ENCODE measurements at places on chromosomes 5 and 9.

DNA sequence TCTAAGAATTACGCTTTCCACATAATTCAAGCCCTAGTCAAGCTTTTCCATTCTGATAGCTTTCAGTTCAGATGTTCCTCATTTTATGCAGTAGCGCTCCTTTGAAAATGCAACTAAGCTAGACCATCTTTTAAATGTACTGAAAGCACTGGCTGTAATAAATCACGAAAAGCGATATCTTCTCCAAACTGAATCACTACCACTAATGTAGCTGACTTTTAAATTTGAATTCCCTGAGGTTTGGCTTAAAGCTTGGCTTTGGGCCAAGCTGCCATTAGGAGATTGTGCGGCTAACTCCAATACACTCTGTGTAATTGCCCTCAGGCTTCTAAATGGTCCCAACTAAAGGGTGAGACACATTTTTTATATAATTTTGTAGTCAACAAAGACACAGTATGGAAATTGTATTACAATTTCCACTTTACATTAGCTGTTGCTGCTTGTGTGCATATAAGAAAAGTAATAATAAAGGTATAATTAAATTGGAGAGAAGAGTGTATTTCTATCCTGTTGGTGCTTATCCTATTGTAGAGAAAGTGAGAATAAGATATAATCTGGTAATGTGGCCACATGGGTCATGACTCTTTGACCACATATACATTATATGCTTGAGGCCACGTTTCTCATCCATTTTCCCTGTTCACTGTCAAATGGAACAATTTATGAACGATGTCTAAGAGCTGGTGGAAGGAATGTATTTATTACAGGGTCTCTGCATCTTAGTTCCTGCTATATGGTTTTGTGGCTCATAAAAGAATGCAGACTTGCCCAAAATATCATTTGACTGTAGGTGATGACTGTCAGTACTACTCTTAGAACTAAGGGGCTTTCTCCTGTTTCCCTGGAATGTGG lies 118.7 kb upstream of the TAF11L2 start:
- DNase-seq = no peak

DNA sequence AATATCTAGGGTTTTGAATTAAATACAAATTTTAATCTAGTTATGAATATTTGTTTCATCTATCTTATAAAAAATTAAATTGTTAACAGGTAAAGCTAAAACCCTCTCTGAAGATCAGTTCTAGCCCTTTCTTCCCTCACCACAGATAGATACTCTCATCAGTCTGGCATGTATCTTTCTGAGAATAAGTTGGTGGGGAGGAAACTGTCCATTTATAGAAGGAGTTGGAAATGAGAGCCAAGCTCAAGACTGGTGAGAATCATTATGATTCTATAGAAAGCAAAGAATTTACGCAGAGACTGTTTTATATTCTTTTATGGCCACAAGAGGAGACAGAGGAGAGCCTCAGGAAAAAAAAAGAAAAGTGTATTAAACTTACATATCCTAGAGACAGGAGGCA lies 59.0 kb downstream of the STARD4 start:
- DNase-seq = no peak

- DNase-seq = no peak
Observed at GRCh38 chr5:20618340-20618739, 630.3 kb upstream of the CDH18 start.

- no peak for DNase-seq
Observed at GRCh38 chr9:129525656-129526196, 95.2 kb downstream of the C9orf50 start.

DNA sequence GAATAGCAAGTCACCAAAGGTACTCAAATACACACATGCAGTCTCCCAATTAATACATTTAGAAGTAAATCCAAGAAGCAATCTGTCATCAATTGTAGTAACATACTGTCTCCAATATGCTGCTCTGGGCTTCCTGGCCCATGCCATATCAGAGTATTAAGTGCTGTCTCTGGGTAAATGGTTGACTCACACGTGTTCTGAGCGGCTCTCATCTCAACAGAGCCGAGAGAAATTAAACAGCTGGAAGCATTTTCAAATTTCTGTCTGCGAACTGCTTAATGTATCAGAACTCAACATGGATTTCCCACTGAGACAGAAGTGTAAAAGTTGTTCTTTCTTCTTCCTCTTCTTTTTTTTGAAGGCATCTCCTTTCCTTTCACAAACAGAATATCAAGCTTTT lies 247.3 kb upstream of the TAS2R1 start:
- DNase-seq = no peak

GRCh38 chr5:40166802-40167201 lies 512.9 kb upstream of the PTGER4 start:
- DNase-seq = no peak

DNA sequence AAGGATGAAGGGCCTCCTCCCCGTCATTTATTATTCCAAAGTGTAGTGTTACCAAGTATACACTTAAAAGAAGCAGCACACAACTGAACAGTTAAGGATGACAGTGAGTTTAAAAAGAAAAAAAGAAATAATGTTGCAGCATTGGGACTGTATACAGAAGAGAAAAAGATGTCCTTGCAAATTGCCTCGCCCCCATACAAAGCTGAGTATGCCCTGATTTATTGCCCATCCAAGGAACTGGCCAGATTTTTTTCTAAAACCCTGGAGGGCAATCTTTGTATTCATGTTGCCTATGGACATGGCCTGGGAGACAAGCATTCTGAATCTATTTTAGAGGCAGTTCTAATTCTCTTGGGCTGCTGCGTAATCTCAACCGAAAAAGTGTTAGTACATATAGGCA lies 182.7 kb upstream of the NR4A3 start:
- no peak for DNase-seq

GRCh38 chr5:131942016-131942415 lies 3.4 kb downstream of the MEIKIN start:
- no peak for DNase-seq

- DNase-seq = no peak
Observed at GRCh38 chr9:69175486-69175885, 1.4 kb downstream of the TJP2 start.

GRCh38 chr5:107893642-107894041 lies 222.9 kb upstream of the EFNA5 start:
- DNase-seq = no peak

GRCh38 chr5:102762095-102762534 lies 7.0 kb downstream of the PAM start:
- DNase-seq = no peak

DNA sequence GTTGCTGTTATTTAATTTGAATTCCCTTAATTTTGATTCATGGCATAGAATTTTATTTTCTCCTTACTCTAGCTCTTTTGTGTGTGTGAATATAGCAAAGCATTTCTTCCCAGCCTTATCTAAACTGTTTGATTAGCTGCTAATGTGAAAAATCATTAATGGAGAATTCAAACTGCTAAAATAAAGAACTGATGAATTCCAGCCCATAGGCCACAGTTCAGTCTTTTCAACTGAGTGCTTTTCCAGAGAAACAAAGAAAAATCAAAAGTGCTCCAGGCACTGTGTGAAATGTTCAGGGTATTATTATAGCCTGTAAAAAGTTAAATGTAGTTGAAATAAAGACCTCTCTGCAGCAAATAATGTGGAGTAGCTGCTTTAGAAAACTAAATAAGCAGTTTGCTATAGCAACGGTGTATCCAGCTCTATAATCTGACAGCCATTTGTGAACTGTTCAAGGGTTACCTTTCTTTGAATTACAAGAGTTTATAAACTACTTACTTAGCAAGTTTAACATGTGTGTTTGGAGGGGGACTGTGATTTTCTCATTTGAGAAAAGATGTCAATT lies 123.8 kb downstream of the GIN1 start:
- DNase-seq = no peak

GRCh38 chr5:180439911-180440769 lies 54.0 kb upstream of the CNOT6 start:
- DNase-seq = no peak

- DNase-seq = no peak
Observed at GRCh38 chr9:34440017-34440416, 18.4 kb downstream of the FAM219A start.

GRCh38 chr9:16575142-16575985 lies 295.1 kb downstream of the BNC2 start:
- DNase-seq = no peak

GRCh38 chr9:121694600-121694999 lies 43.2 kb downstream of the DAB2IP start:
- DNase-seq = no peak

GRCh38 chr9:95181835-95182234 lies 135.7 kb downstream of the FANCC start:
- DNase-seq = no peak

DNA sequence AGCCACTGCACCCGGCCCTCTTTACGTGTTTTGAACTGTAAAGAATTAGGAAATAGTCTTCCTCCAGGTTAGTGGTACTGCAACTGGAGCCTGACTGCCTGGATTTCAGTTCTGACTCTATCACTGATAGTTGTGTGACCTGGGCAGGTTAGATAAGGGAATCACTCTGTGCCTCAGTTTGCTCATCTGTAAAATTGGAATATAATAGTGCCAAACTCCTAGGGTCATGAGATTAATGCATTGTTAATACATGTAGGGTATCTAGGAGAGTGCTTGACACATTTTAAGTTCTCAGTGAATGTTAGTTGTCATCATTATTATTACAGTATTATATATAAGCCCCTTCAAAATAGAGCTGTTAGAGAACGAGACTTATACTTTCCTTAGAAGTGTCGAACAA lies 72.5 kb upstream of the FSD1L start:
- DNase-seq = no peak

DNA sequence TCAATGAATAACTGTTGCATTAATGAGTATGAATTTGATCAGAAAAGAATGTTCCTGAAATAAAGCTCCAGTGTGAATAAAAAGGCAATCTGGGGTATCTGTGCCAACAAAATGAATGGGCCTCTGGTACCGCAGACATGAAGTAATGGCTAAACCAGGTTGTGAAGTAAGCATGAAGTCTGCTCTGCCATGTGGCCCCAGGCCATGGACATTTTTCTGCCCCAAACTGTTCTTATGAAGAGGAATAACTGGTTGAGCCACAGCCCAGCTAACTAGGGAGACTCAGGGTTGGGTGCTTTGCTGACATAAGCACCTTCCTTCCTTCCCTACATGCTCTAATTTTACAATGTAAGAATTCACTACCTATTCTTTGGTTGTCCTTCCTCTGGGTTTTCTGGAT lies 147.4 kb upstream of the LRRTM2 start:
- no peak for DNase-seq

DNA sequence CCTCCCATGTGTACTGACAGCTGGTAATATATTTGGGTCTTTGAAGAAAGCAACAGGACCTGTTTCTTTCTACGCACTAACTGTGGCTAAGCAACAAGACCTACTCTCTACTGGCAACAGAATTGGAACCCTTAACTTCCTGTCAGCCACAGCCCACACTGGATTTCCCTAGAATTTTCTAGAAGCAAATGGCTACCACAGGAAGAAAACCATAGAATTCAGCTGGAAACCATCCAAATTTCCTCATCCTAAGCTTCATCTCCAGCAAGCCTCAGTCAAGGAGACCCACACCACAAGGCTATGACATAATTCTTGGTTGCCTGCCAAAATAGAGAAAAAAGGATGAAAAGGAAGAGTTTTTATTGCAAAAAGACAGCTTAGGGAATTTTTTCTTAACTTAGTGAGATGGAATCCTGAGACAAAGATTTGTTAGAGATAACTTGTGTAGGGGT lies 171.8 kb upstream of the TNC start:
- DNase-seq = no peak

DNA sequence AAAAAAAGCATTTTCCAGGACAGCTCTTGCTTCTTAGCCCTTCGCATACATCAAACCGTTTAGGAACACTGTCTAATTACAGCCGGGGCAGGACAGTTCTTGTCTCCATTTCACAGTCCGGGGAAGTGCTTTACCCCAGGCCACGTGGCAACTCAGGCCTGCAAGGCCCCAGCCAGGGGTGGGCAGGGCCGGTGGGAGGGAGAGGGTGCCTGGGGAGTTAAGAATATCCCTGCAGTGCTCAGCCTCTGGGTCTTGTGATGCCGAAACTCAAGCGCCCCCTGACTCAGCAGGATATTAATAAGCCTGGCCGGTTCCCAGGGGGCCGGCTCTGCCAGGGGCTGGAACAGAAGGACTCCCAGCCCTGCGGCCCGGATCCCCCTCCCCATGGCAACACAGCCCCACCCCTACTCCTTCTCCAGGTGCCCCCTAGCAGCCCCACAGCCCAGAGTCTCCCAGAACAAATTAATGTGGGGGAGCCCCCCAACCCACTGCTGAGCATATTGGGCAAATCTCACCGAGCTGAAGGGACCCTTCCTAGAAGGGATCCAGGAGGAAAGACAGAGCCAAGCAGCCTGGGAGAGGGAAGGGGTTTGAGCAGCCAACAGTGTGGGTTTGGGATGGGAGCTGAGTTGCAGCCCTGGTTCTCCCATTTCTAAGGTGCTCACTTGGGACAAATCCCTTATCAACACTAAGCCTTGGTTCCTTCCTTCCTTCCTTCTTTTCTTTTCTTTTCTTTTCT lies 45.3 kb downstream of the PLPP7 start:
- DNase-seq = no peak

DNA sequence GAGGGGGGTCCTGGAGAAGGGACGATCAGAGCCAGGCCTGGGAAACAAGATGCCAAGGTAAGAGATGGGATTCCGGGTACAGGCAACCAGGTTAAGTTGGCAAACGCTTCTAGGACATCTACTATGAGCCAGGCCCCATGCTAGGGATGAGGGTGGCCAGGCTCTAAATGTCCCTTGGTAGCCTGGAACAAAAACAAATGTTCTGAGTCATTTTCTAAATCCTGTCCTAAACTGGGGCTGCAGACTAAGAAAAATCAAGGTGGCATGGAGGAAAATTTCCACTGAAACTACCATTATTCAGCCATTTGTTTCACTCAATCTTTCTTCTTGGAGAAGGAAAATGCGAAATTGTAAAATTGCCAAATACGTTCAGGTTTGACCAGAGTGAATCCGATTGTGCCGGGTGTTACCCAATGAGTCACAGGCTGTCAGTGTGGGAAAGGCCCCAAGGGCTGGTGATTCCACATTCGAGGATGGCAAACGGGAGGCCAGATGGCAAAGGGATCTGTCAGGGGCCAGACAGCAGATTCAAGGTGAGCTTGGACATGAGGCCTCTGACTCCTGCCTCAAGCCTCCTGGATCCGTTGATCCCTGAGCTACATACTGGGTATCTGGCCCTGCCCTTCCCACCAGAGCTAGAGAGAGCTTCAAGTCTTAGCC lies 57.6 kb downstream of the PAX5 start:
- DNase-seq = no peak

GRCh38 chr5:156479849-156480248 lies 152.9 kb downstream of the SGCD start:
- DNase-seq = no peak

DNA sequence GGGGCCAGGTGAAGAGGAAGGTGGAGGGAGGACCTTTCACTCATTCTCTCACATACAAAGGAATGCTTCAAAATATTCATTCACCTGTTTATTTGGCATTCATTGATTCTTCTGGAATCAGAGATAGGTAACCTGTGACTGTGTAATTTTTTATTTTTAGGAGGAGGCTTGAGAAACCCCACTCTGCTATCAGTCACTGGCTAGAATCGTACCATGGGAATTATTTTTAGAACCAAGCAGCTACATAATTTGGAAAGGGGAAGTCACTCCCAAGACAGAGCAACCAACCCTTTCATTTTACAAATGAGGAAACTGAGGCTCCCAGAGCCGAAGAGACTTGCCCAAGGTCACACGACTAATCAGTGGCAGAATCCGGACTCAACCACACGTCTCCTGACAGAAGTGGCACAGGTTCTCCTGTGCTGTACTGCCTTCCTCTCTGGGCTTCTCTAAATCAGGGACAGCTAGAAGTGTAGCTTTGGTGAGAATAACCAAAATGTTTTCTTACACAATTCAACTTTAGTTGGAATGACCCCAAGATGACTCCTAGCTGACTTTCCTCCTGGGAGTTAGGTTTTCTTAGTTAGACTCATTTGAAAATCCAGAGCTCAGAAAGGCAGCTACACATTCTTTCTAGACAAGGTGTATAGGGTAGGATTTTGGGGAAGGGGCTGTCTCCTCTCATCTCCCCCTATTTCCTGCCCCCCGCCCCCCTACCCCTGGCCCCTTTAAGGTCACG lies 264.3 kb upstream of the PANK3 start:
- no peak for DNase-seq
